ENCODE measurements at places on chromosomes 13 and 19.

GRCh38 chr13:46321494-46322225 lies 65.4 kb downstream of the RUBCNL start:
- DNase-seq: peak; percentile 78

DNA sequence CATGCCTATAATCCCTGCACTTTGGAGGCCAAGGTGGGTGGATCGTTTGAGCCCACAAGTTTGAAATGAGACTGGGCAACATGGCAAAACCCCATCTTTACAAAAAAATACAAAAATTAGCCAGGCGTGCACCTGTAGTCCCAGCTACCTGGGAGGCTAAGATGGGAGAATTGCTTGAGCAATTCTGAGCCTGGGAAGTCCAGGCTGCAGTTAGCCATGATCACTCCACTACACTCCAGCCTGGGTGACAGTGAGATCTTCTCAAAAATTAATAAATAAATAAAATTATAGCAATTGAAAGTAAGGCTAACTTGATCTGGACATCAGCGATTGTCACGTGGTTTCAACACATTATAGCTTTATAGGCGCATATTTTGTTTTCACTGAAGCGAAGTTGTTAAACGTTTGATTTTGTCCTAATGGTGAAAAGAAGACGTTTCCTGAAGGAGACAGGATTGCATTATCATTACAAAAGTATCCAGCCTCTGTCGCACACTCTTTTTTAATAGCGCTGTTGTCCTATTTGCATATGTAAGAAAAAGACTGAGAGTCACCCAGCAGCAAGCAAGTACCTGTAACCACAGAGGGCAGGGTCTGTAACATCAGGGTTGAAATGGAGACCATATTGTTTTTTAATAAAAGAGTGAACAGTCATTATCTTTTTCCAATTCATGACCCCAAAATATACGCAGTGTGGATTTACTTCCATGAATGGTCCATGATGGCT lies 335.7 kb downstream of the DCT start:
- DNase-seq: no peak

DNA sequence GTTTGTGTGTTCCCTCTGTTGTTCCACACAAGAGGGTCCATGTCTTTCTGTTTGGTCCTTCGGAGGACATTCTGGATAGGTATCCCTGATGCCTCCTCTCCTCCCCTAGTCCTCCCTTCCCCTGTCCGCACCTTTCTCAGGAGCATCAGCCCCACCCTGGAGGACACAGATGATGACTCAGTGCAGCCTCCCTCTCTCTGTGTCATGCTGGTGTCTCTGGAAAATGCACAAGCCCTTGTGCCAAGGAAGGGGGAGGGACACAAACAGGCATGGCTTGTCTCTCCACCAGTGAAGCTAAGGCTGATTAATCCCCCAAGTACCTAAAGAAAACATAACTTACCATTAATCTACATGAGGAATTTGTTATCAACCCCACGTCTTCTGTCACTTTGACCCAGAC lies 16.2 kb upstream of the TNFRSF19 start:
- DNase-seq: no peak

- no peak for DNase-seq
These were observed 106.4 kb upstream of the UBL3 start for GRCh38 chr13:29956853-29957252.

DNA sequence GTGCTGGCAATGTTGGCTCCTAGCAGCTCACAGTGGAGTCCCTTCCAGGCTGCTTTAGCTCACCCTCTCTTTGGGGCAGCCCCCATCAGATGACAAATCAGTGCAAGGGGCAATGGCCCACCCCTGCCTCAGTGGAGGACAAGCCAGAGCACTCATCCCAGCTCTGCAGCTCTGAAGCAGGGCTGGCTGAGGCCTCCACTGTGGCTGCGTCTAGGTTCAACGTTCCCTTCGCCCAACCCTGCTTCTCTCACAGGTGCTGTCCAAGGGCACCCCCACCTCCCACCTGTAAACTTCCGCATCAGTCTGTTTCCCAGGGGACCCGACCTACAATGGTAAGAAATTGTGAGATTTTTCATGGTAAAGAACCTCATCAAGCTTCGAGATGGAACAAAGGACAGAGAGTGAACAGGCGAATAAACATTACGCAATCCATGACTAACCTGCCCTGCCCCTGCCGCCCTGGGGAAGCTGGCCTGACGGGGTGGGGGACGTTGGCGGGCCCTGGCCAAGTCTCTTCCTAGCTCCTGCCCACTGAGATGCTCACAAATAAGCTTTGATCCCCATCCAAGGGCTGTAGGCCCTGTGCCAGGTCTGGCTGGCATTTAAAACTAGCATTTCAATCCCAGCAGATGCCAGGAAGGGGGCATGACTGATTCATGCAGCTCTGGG lies 40.5 kb downstream of the DZIP1 start:
- no peak for DNase-seq

- DNase-seq: no peak
These were observed 222.4 kb downstream of the SPRY2 start for GRCh38 chr13:80118506-80118905.

GRCh38 chr19:46815833-46816627 lies 27.6 kb upstream of the SLC1A5 start:
- no peak for DNase-seq

DNA sequence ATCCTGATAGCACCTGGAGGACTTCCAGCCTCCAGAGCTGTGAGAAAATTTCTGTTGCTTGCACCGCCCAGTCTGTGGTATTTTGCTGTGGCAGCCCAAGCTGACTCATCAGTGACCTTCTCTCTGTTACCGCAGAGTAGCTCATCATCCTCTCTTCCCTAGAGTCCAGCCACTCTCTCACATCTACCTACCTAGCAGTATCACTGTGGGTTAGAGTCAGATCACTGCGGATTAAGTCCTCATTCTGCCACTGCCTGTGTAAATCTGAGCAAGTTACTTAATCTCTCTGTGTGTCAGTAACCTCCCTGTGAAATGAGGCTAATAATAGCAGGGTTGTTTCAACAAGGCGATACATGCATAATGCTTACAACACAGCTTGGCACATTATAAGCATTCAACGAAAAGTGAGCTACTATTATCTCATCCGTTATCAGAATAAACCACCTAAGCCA lies 40.3 kb upstream of the USPL1 start:
- DNase-seq: peak; percentile 38

GRCh38 chr13:27405546-27406134 lies 18.8 kb upstream of the GTF3A start:
- no peak for DNase-seq

GRCh38 chr13:94427313-94427953 lies 52.0 kb downstream of the DCT start:
- no peak for DNase-seq

- DNase-seq: no peak
These were observed 69.2 kb upstream of the MIR17HG start for GRCh38 chr13:91278291-91278690.
